ENCODE measurements at places on chromosomes 16 and 17.

DNA sequence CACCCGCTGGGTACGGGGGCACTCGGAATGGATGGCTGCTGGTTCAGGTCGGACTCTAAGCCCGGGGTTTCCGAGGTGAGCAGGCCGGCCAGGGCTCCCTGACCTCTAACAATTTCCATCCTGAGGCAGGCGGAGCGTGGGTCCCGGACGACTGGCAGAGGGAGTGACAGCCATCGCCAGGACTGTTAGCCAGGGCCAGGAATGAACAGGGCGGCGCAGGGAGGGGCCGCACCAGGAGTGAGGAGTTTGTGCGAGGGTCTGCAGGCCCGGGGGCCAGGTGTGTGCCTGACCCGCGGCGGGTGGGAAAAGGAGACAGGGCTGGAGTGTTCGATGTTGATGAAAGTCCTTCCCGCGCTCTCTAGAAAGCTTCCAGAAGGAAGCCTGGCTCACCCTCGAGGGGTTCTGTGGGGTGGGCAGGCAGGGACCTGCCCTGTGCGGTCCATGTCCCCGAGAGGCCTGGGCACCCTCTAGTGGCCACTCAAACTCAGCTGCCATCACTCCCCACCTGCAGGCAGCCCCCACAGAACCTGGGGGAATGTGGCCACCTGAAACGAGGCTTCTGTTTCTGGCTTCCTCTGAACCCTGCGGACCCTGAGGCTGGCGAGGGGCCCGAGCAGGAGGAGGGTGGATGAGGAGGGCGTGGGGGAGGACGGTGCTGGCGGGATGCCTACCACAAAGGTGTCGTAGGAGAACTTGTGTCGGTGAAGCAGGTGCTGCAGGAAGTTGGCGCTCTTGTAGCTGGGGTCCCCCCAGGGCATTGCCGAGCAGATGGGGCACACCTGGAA lies 8.2 kb downstream of the RNF166 start:
- DNase-seq = no peak

DNA sequence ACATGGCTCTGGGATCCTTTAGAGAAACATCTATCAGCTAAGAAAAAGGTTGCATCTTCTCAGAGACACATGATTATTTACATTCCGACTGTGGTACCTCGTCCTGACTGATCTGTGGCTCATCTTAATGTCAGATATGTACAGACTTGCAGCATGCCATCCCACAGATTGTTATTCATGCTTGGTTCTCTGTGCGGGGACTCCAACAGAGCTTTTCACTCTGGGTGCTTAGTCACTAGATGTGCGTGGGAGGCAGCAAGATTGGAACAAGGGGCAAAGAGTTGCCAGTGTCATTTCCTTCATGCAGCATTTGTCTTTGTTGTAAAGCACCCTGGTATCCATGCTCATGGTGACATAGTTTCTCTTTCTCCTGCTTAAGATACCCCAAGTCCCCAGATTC lies 179.1 kb upstream of the CACNG5 start:
- DNase-seq = peak; percentile 42

DNA sequence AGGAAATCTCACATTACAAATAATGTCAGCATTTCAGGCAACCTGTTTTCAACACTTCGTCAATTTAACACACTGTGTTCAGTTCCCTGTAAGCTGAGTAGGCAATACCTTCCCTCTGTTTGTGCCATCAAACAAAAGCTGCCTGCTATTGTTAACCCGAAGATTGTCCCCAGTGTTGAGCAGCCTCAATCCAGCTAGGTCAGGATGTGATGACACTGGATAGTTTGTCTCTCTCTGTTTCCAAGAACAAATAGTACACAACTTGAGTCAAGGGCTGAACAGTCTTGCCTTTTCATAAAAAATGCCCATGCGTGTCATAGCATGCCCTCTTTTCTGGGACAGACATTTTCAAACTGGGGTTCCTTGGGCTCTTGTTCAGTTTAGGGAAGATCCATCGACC lies 36.4 kb downstream of the HSD17B2 start:
- no peak for DNase-seq

DNA sequence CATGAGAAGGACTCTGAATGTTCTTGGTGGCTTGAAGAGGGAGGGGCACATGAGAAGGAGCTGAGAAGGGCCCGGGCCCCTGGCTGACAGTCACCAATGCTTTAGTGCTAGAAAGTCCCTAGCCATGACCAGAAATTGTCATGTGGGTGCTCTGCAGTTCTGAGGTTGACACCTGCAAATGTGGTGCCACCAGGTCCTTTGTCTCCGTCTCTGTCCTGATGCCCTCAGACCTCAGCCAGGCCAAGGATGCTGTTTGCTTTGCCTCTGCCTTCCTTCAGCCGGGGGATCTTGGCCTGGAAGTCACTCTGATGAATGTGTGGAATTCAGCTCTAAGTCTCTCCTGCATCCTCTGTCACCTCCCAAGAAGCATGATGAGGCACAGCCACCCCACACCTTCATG lies 63.6 kb downstream of the TNFRSF13B start:
- DNase-seq = no peak

GRCh38 chr16:89545831-89546574 lies 14.5 kb upstream of the RPL13 start:
- no peak for DNase-seq

- DNase-seq = no peak
Observed at GRCh38 chr17:9900044-9900594, 5.0 kb downstream of the RCVRN start.

DNA sequence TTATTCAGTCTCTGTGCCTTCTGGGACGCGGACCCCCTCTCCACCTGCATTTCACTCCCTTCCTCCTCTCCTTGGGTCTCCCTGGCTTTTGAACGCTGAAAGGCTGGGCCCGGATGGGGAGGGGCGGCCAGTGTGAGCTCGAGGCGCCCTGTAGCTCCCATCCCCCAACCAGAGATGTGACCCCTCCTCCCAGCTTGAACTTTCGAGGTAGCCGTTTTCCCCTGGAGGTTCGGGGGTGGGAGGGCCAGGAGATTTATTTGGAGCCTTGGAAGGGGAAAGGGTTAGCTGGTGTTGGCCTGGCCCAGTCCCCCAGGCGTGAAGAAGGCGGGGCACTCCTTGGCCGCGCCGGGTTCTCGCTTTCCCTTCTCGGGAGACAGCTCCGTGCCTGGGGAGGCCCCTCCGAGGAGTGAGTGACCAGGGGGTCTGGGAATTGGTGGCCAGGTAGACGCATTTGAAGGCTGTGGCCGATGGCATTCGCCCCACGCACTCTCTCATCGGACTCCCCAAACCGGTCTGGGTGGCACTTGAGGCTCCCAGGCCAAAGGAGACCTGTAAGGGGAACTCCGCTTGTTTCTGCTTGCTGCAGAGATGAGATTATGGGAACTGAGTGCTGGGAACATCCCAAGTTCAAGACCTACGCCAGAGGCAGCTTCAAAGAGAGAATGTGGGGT lies 942 bp downstream of the LDAF1 start:
- peak; percentile 10 for DNase-seq

GRCh38 chr17:81346908-81347349 lies 48.3 kb upstream of the BAHCC1 start:
- DNase-seq = no peak

GRCh38 chr16:59224401-59224800 lies 490.3 kb upstream of the GOT2 start:
- DNase-seq = no peak

DNA sequence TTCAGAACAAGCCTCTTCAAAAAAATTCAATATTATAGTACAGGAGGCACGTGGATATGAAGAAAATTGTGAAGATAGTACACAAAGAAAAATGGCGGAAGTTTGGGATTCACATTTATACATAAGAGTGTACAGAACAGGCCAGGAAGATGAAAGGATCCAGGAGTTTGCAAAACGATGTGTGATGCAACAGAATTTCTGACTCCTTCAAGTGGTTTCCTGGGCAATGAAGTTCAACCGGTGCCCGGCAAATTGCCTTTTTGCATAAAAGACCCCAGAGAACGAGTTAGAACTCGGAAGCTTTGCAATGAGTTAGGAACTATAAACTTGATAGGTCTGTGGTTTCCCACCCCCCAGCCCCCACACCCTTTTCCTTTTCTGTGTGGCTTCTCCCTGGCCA lies 189.1 kb downstream of the SALL1 start:
- no peak for DNase-seq

DNA sequence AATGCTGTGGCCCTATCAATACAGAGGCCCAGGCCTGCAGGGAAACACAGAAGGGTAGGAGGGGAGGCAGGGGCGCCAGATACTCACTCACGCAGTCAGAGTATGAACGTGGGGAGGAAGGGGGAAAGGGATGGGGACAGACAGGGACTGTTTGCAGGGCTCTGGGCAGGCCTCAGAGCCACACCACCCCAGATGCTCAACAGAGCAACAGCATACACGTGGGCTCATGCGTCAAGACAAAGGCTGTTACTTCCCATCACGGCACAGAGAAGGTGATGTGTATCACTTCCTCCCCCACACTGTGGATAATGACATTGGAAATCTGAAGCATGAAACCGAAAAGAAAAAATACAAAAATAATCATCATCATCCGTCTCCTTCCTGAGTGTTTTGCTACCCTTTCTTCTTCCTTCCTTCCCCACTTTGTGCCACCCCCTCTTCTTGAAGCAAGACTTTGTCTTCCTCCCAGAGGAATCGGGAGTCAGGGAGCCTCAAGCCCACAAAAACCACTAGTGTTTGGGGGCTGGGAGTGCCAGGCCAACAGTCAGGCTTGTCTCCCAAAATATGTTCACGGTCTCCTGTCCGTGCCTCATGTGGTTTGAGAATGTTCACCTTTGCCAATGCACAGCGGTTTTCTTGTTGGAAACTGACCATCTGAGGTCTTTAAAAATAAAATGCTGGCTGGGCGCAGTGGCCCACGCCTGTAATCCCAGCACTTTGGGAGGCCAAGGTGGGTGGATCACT lies 20.1 kb downstream of the SLC39A11 start:
- DNase-seq = no peak

DNA sequence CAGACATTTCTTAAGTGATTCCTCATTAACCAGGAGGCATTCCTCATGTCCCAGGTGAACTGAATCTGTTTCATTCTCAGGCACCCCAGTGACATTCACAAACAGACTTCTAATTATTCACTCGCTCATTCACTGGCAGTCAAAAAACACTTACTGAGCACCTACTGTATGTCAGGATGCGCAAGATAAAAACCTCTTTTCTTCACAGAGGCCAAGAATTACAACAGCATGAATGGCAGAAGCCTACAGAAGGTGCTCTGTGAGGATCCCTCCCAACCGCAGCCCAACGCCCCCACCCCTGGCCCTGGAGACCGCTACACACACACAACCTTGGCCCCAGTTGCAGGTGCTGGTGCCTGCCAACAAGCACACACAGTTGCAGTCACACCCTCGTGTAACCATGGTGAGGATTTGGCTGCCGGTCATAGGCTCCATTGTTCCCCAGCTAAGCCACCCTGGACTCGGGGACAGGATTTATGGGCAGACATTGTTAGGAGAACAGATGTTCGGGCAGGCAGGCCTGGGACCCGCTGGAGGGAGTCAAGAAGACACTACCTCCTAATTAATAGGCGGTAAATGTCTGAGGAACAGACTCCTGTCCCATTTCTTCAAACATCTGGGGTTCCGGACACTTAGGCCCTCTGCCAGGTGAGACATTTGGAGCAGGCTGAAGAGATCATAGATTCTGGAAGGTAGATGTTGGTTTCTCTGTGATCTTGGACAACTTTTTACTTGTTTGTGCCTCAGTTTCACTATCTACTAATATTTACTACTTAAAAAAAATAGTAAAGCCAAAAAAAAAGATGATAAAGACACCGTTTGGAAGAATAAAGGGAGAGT lies 43.2 kb downstream of the CUEDC1 start:
- no peak for DNase-seq

- DNase-seq = no peak
Observed at GRCh38 chr16:31071861-31072260, 2.2 kb downstream of the ZNF668 start.

DNA sequence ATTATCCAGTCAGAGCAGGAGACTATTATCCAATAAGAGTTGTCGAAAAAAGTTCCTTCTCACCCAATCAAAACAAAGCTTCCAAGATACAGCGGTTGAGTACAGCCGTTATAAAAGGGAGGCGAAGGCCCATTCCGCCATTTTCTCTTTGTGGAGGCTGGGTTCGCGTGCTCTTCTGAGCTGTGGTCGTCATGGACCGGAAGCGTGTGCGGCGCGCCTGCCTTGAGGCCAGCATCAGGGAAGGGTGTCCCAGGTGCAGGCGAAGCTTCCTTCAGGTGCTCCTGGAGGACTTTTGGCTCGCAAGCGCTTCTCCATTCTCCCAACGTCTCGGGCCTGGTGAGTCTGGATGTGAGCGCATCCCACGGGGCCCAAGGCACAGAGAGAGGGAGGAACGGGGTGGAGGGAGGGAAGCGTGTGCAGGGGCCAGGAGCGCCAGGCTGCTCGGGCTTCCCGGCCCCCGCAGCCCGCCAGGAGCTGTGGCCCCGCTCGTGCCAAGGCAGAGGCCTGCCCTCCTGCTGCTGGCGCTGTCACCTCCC lies 99.2 kb downstream of the GOSR1 start:
- no peak for DNase-seq

DNA sequence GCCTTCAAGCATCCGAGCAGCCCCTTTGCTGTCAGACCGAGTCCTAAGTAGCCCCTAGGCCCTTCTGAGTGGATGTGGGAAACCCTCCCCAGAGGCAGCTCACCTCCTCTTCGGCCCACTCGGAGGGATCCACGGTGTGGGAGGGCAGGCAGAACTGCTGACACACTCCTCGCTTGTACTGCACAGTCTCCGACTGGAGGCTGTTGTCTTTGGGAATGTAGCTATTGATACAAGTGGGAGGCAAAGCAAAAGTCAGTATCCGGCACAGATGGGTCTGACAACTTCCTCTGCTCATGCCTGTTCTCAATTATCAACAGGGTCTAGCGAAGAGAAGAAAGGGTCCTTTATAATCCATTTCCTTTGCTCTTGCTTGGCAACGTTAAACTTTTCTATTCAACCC lies 25.9 kb upstream of the FOXJ1 start:
- no peak for DNase-seq

DNA sequence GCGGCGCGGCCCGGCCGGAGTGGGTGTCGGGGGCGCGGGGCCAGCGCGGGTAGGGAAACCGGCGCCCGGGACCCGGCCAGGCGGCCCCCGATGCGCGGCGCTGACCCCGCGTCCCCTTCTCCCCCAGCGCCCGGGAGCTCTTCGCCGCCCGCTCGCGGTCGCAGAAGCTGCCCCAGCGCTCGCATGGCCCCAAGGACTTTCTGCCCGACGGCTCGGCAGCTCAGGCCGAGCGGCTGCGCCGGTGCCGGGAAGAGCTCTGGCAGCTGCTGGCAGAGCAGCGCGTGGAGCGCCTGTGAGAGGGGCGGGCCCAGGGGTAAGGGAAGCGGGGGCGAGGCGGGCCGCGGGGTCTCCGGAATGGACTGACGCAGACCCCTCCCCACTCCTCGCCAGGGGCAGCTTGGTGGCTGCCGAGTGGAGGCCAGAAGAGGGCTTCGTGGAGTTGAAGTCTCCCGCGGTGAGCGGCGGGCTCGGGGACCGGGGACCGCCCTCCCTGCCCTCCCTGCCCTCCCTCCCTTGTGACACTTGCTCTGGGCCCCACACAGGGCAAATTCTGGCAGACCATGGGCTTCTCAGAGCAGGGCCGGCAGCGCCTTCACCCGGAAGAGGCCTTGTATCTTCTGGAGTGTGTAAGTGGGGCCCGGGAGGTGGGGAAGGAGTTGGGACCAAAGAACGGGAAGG lies 430 bp downstream of the TSEN54 start:
- DNase-seq = no peak

Measured in stimulated activated naive CD8-positive, alpha-beta T cell treated with anti-CD3 and anti-CD28 coated beads, Interleukin-15, amount 100 ng/mL, for 72 hours (primary cell).